ENCODE measurements at places on chromosomes 2 and 18.

GRCh38 chr2:175136334-175137215 lies 31.4 kb downstream of the ATF2 start:
- DNase-seq: no peak

- no peak for DNase-seq
These were observed 101.8 kb upstream of the SCN1A start for GRCh38 chr2:166229678-166230023.

- DNase-seq: no peak
These were observed 9.7 kb downstream of the CREB1 start for GRCh38 chr2:207539470-207539869.

DNA sequence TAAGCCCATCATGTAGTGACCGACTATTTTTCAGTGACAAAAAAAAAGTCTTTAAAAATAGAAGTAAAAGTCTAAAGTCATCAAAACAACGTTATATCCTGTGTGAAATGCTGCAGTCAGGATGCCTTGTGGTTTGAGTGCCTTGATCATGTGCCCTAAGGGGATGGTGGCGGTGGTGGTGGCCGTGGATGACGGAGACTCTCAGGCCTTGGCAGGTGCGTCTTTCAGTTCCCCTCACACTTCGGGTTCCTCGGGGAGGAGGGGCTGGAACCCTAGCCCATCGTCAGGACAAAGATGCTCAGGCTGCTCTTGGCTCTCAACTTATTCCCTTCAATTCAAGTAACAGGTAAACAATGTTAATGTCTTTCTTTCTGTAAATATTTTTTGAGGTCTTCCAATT lies at the start of gene CD28:
CD28 (plus strand) TSS at position 237 of the 400 bp plus-strand sequence; CDS start at position 295, 58 bp downstream.
- no peak for DNase-seq

- DNase-seq: no peak
These were observed 768.3 kb upstream of the CDH7 start for GRCh38 chr18:64982414-64983055.

- no peak for DNase-seq
These were observed 111.6 kb downstream of the FAM210A start for GRCh38 chr18:13614641-13615288.

DNA sequence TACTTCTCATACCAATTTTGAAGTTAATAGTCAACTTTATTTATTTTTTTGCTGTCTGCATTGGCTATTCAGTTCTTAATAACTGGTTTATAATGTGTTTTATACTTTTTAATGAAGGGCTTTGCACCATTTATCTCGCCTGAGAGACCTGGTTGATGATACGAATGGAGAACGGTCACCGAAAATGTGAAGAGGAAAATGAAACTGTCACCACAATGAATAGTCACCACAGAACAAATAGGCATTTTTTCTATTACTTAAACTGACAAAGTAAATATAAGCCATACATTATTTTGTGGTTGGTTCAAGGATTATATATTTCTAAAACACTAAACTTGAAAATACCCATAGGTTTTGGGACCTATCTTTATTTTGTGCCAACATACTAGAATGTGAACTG lies 20.4 kb downstream of the C18orf54 start:
- no peak for DNase-seq

- DNase-seq: no peak
These were observed 11.3 kb upstream of the KCNF1 start for GRCh38 chr2:10900216-10901109.

DNA sequence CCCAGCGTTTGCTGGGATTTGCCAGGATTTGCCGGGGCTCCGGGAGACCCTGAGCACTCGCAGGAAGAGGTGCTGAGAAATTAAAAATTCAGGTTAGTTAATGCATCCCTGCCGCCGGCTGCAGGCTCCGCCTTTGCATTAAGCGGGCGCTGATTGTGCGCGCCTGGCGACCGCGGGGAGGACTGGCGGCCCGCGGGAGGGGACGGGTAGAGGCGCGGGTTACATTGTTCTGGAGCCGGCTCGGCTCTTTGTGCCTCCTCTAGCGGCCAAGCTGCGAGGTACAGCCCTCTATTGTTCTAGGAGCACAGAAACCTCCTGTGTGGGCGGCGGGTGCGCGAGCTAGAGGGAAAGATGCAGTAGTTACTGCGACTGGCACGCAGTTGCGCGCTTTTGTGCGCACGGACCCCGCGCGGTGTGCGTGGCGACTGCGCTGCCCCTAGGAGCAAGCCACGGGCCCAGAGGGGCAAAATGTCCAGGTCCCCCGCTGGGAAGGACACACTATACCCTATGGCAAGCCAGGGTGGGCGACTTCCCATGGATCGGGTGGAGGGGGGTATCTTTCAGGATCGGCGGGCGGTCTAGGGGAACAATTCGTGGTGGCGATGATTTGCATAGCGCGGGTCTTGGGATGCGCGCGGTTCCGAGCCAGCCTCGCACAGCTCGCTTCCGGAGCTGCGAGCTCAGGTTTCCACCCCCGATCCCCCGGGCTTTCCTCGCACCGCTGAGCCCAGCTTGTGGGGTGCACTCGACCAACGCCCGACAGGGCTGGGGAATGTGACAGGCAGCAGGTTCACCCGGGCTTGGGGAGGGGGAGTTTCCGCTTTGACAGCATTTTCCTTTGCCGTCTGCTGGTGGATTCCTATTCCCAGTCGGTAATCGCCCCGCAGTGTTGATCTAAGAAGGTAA lies 2.8 kb downstream of the ONECUT2 start:
- DNase-seq: peak; percentile 54

- no peak for DNase-seq
These were observed 273.1 kb downstream of the SP3 start for GRCh38 chr2:173692068-173692467.

DNA sequence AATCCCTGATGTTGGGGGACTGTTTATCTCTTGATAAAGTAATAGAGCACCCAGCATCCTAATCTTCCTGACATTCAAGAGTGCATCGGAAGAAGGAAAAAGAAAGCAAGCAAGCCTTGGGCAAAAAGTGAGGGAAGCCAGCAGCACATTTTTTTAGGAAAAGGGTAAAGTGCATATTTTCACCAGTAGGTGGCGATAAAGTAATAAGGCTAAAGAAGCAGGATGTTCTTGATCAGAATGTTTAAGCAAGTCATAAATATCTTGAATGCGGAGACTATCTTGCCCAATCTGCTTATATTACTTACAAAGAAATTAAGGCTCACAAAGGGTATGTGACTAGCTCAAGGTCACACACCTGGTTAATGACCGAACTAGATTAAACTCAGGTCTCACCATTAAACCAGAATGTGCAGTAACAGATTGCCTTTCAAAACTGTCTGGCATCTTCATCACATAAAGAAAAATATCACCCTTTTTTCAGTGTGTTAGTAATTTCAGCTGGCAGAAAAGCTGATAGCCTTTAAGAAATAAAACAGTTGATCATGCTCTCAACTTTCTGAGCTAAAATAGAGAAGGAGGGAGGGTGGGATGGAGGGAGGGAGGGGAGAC lies 83.8 kb downstream of the VIT start:
- DNase-seq: no peak

DNA sequence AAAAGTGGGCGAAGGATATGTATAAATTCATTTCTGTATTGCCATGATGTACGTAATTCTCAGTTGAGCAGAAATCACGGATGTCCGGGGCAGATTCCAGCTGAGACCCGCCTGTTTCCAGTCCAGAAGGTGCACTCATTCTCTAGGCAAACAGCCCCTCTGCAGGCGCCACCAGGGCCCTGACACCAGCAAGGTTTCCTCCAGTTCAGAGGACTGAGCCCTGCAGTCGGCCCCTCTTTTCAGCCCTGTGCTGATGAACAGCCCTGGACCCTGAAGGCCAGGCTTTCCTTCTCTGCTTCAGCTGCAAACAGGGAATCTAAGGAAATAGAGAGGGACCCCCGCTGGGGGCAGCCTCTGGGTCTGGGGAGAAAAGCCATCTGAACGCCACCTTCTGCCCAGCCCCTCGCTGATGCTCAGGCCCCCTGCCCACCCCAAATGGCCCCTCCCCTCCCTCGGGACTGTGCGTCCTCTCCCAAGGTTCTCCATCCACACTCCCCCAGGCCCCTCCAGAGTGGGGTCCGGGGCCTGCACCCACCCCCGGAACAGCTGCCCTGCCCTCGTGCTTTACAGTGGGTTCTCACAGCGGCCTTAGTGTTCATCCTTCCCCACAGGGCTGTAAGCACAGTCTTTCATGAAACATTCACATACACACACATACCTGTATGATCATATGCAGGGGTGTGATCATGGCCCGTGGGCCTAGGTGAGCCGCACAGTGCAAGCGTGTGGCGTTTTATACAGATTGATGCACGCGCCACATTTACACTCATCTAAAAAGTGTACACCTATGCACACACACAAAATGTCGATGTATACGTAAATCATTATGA lies 12.1 kb downstream of the COPS9 start:
- no peak for DNase-seq

- DNase-seq: no peak
These were observed 39.0 kb downstream of the COA5 start for GRCh38 chr2:98569197-98569793.

DNA sequence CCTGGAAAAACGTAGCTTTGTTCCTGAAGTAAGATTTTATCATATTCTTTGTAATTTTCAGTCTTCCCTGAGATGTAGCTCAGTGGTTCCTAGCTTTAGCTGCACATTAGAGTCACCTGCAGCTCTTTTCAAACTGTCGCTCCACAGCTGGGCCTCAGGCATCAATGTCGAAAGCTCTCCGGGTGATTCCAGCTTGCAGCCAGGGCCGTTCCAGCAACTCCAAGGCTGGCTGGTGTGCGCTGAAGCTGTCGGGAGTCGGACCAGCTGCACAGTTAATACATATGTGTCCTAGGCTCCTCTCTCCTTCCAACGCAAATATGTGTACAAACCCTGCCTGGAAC lies 609 bp upstream of the ZNF2 start:
- DNase-seq: no peak

DNA sequence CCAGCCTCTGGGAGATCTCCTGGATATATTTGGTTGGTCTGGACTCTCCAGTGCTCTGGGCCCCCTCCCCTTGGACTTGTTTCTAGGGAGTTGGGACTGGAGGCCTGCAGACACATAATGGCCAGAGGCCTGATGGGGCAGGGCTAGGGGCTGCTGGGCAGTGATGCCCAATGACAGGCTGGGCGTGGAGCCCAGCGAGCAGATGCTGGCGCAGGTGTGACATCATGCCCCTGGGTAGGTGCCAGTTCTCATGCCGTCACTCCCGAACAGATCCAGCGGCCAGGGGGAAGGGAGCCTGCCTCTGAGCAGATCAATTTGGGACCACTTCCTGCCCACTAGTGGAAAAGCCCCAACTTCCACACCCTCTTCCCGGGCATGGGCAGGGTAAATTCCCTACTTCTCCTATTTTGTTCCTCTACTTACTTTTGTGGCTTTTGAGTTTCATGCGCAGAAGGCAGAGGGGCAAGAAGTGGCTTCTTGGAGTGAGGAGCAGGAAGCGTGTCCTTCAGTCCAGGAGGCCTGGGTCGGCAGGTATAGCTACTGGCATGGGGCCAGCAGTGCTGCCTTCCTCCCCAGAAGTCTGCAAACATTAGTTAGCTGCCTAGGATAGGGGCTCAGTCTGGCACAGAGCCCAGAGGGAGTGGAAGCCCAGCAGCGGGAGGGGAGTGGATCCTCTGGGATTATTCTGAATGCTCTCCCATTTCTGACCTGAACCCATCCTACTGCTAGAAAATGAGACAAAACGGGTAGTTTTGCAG lies 6.1 kb downstream of the MPV17 start:
- DNase-seq: no peak

DNA sequence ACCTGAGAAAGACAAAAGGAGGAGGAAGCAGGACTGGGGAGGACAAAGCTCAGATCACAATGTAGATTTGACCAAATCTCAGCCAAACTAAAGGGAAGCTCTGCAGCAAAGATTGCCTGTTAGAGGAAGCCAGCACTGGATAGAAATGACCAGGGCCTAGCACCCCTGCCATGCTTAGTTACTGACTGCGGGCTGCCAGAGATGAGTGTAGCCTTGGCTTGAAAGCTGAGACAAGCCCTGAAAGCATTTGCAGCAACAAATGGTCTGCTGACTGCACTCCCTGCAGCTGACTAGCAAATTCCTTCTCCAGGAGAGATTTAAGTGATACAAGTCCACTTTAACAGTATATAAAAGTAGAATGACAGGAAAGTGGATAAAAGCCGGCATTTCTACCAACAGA lies 140.9 kb upstream of the CRIM1 start:
- no peak for DNase-seq

DNA sequence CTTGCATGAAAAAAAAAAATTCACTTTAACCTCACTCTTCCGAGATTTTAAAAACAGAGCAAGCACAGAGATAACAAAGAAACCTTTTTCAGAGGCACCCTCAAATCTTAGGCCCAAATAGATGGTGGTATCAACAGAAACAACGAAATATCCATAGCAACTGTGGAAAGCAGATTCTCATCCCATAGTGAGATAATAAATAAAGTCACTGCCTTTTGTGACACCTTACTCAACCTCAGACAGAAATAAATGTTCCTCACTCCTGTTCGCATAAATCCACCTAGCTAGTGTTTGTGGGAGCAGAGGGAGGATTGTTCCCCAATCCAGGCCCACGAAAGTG lies 60.9 kb upstream of the RTN4 start:
- DNase-seq: no peak

DNA sequence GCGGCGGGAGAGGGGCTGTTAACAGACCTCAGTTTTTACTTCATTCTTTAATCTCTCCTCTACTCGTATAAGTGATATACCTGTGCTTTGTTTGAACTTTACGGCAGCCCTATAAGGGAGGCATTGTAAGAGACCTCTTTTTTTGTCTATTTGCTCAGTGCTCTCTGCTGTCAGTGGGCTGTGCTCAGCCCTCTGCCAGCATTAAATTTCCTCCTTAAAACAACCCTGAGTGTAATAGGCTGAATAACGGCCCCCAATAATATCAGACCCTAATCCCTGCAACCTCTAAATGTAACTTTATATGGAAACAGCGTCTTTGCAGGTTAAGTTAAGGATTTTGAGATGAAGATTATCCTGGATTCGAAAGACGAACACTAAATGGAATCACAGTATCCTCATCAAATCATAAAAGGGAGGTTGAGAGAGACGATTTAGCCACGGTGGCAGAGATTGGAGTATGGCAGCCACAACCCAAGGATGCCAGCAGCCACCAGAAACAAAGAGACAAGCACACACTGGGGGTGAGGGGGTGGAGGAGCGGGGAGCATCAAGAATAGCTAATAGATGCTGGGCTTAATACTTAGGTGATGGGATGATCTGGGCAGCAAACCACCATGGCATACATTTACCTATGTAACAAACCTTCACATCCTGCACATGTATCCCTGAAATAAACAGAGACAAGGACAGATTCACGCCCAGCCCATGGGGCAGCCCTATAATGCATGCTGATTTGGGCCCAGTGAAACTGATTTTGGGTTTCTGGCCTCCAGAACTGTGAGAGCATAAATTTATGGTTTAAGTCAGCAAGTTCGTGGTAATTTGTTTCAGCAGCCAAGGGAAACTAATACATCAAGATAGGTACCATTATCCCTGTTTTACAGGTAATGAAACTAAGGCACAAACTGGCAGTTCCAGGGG lies 894 bp upstream of the FARSB start:
- DNase-seq: no peak

GRCh38 chr2:216245391-216245975 lies 126.8 kb downstream of the MARCHF4 start:
- no peak for DNase-seq

GRCh38 chr2:73856214-73856613 lies 27.5 kb downstream of the STAMBP start:
- no peak for DNase-seq
